ENCODE measurements at places on chromosomes 1 and 21.

- DNase-seq = peak; percentile 79
These were observed 364.7 kb downstream of the SMYD3 start for GRCh38 chr1:246142320-246142893.

GRCh38 chr1:34128186-34128889 is 36.7 kb downstream of the CSMD2 start:
- no peak for DNase-seq

DNA sequence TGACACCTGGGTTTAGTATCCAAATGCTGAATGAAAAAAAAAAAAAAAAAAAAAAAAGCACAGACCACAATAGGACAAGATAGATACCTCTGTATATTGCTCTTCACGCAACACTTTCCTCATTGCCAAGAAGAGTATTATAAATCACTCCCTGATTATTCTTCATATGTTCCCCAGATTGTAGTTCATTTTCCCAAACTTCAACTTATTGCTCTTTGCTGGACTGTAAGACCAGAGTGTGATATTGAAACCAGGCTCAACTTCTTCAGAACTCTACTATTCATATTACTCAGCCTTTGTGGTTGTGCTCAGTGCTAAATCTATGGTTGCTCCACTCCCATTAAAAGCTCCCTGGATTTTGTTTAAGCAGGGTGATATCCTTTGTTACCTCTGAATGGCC is 180.4 kb downstream of the NTMT2 start:
- no peak for DNase-seq

GRCh38 chr1:45394342-45394741 is 54.1 kb upstream of the MUTYH start:
- DNase-seq = no peak

DNA sequence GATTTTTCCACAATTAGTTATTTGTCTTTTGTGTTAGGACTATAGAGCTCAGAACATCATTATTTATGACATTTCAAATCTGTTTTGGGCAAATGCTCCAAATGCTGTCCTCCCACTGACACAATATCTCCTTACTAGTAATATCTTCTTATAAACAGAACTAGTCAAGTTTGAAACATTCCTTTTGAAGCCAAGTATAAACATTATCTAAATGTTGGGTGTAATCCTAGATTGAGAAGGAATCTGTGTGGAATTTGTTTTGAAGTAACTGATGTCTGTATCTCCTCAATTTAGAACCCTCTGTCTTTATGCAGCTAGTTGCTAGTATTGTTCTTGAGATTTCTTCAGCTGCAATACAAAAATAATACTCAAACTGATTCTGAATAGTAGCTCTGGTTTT is 28.5 kb upstream of the PAXBP1 start:
- DNase-seq = no peak

DNA sequence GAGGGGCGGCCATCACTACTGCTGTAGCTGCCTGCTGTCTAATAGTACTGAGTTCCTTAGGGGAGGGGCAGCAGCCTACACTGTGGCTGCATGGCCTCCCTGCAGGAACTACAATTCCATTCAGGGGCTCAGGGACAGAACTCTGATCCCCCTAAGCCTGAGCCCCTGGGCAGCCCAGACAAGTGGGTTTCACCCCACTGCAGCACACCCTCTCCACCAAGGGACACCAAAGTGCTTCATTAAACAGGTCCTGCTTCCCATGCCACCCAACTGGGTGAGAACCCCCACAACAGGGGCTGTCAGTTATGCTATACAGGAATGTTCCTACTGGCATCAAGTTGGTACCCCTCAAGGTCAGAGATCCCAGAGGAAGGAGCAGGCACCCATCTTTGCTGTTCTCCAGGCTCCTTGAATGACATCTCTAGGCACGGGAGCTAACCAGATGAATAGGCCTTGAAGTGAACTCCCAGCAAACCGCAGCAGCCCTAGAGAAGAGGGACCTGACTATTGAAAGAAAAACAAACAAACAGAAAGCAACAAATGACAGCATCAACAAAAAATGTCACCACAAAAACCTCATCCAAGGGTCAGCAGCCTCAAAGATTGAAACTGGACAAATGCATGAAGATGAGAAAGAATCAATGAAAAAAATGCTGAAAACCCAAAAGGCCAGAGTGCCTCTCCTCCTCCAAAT is 437.4 kb downstream of the NUF2 start:
- DNase-seq = peak; percentile 53

GRCh38 chr1:208923946-208924720 is 659.4 kb upstream of the CAMK1G start:
- peak; percentile 88 for DNase-seq

DNA sequence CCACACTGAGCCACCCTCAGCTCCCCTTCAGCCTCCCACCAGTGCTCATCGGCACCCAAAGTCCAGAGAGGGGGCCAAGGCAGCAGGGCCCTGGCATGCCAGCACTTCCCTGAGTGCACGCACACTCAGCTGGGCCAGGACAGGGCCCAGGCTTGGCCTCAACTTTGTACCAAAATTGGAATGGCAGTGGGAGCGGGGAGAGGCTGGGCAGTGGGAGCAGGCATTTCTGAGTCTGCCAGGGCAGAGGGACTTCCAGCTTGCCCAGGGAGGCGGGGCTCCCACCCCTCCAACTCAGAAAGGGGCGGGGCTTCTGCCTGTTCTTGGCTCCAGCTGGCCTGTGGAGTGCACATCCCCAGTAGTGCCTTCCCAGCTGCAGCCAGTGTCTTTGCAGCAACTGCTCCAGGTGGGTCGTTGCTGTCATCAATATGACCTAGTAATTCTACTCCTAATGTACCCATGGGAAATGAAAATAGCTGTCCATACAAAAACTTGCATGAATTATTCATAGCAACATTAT is 10.3 kb upstream of the SNX7 start:
- no peak for DNase-seq

- DNase-seq = no peak
These were observed 42.4 kb downstream of the PATJ start for GRCh38 chr1:61784726-61785125.

DNA sequence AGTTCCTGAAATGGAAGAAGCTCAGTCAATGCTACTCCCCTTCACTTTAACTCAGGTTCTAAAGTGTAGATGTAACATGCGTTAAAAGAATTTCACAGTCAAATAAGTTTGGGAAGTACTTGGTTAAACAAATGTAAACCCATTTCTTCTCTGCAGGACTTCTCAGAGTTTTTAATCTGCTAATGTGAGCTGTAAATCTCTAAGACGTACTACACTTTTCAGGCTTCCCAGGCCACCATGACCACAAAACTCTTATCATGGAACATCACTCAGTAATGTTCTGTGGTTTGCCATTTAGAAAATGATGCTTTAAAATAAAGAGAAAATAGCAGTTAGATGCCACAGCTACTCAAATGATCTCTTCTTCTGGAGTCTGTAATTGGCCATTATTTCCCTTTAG is 104.3 kb downstream of the HHIPL2 start:
- no peak for DNase-seq

- peak; percentile 9 for DNase-seq
These were observed 354.7 kb downstream of the LMO4 start for GRCh38 chr1:87683196-87683956.

GRCh38 chr1:3167255-3167654 is 98.3 kb downstream of the PRDM16 start:
- no peak for DNase-seq

- DNase-seq = no peak
These were observed 23.2 kb downstream of the ITGB2 start for GRCh38 chr21:44897326-44898010.

- no peak for DNase-seq
These were observed 1043.8 kb downstream of the PLA2G4A start for GRCh38 chr1:187872550-187872949.

DNA sequence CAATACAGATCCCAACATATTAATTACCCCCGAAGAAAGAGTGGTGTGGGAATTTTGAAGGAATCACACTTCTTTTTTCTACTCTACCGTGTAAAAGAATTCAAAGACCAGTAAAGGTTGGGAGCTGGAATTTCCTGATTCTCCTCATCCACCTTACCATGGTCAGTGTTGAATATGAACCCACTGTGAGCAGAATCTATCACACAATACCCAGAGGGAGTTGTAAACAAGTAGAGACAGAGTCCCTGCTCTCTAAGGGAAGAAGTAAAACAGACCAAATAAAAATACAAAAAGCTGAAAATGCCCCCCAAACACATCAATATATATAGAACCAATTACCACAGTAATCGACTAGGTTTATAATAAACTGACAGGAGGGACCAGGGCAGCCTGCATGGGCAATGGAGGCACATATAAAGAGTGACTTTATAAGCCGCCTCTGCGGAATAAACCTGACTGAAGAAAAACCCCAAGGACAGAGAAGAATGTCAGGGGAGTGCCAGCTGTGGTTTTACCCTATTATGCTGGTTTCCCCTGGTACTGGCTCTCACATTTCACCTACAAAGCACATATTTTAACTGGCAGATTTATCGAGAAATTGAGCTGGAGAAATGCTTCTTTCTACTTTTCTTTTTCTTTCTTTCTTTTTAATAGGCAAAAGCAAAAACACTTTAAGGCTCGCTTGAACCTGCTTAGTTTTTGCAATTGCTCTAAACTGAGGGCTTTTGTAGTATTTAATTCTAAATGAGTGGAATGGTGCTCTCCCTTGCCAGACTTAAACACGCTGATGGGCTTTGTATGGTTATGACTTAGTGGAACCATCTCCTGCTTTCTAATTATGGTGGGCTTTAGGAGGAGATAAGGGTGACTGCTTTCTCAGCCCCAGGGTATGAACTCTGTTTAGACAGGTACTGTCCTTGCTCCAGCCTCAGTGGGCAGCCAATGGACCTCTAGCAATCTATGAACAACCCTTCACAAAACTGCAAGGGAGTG is 244.8 kb downstream of the ASTN1 start:
- DNase-seq = peak; percentile 83

DNA sequence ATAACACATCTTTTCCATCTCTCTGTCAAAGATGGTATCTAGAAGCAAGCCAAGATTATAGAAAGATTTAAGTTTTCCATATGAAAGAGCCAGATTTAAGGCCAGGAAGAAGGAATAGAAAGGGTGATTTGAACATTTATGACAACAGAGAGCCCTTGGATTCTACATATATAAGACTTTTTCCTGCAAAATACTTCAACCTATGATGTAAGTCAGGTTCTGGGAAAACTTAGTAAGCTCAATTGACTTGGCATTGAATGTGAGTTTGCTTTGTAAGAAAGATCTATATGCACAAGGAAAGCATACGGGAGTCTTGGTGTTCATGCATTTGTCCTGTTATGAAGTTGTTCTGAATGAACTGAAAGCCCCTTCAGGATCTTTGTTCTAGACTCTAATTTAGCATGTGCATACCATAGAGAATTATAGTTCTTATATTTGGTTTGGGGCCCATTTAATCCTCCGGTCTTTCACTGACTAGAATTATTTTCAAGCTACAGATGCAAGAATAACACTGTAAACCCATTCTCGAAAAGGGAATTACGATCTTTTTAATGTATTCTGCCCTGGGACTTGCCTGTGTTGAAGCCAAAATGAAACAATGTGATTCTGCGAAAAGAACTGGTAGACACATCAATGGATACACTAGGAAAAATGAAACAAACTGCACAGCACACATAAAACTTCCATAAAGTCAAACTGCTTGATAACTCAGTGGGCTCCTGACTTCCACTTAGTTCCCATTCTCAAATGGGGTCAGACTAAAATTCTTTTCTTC is 152.8 kb downstream of the DISP1 start:
- no peak for DNase-seq

GRCh38 chr1:119808972-119809550 is 2.2 kb downstream of the REG4 start:
- DNase-seq = peak; percentile 85

GRCh38 chr1:235351441-235351840 is 15.8 kb upstream of the TBCE start:
- DNase-seq = no peak

- DNase-seq = peak; percentile 54
These were observed 2.1 kb downstream of the GALNT2 start for GRCh38 chr1:230068952-230069684.

GRCh38 chr1:63863145-63863544 is 89.3 kb downstream of the ROR1 start:
- no peak for DNase-seq

DNA sequence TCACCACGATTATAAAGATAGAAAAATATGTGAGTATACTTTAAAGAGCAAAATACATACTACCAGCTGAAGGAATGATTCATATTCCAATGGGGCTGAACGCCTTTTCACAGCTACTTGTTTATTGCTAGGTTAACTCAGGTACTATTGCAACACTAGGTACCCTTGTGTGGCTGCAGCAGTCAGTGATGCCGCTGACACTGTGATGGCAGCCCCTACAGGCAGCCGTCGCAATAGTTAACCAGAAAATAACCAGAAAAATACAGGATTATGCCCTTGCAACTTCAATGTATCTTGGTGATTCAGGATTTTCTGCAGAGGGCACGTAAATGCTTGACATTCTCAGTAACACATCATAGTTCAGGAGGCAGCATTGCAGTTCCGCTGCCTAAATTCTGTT is 1.6 kb upstream of the MARK1 start:
- peak; percentile 29 for DNase-seq

DNA sequence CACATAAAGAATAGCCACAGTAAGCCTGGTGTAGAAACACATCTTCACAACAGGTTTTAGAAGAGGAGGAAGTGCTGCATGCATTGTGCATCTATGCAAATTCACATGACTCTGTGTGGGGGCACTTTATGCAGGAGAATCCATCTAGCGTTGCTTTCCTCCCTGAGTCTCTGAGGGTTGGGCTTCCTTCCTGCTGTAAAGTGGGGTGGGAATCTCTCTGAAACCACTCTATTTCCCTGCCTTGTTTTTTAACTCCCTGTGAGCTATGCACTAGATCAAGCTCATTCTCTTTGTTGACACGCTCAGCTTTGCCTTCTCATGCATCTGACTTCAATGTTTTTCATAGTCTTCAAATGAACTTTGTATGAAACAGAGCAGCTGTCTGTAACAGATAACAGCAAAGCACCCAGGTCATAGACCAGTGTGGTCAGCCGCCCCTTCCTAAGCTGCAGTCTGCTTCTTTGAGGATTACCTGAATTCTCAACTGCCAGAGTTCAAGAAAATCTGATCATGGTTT is 102.7 kb upstream of the DPH5 start:
- no peak for DNase-seq

GRCh38 chr1:234235434-234235881 is 137.8 kb upstream of the COA6 start:
- no peak for DNase-seq

GRCh38 chr1:119045096-119045746 is 57.1 kb upstream of the TBX15 start:
- no peak for DNase-seq

GRCh38 chr21:32257962-32258785 is 20.7 kb downstream of the MIS18A start:
- peak; percentile 90 for DNase-seq

GRCh38 chr1:23618586-23619083 is 59.3 kb upstream of the ID3 start:
- DNase-seq = no peak

DNA sequence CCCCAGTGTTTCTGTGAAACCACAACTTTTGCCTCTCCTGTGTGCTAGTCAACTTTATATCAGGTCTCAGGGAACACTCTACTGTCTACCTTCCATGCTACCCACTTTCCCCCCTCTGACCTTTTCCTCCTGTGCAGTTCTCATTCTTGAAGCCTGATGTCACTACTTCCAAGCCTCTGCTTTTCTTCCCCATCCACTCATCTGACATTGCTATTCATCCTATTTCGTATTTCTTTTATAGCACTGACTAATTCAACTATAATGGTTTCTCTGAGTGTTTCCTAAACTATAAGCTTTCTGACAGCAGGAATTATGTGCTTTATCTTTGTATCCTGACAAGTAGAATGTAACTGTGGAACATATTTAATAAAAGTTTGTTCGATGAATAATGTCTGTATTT is 18.2 kb upstream of the DPH5 start:
- peak; percentile 78 for DNase-seq

Measured in astrocyte of the hippocampus (primary cell).